CD4-positive, alpha-beta T cell treated with Interleukin-12 subunit alpha and Interleukin-12 subunit beta, for 1 hour (primary cell): ENCODE measurements at places on chromosomes 4 and X.

DNA sequence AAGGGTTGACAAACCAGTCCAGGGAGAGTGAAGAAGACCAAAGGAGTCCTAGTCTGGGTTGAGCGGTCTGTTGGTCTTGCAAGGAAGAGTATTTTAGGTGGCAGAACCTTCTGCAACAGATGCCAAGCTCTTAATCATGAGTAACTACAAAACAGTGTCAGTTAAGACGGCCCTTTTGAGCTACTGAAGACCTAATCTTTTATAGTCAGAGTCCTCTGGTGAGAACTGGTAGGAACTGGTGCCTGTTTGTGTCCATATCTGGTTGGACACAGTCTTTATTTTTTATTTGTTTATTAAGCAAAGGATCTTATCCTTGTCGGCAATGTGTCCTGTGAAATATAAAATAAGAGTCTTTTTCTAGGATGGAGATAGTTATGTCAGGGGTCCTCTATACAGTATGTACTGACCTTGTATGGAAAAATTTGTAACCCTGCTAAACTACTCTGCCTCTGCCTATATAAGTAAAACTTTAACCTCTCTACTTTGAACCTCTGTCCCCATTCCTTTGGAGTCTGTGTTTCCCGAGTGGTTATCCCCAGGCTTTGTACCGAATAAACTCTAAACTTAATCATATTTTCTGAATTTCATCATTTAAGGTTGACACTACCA lies 47.1 kb downstream of the FAM13A start:
- DNase-seq = no peak

GRCh38 chr4:128158894-128159293 lies 97.8 kb downstream of the LARP1B start:
- DNase-seq = no peak

GRCh38 chrX:3527811-3528210 lies 181.4 kb upstream of the MXRA5 start:
- DNase-seq = no peak

GRCh38 chr4:156247470-156247869 lies 293.8 kb upstream of the CTSO start:
- DNase-seq = no peak

DNA sequence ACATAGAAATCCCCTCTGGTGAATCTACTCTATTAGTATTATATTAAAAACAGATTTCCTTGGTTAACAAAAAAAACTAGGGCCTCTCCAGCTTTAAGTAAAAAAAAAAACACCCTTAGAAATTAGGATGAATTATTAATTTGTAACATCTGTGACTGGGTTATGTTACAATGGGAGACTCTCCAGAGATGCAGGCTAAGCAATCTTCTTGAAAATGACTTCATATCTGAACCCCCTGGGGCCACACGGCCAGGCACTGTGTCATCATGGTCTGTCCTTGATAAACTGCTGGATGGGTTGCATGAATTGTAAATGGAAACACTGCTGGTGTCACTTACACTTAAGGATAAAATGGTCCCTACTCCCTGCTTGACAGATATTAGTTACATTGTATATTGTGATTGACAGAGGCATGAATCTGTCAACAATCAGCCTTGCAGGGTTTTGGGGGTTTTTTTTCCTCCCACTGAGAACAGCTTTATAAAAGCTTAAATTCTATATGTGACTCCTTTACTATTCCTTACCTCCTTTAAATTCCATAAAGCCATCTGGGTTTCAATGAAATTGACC lies 49.1 kb downstream of the PRKG2 start:
- DNase-seq = no peak

DNA sequence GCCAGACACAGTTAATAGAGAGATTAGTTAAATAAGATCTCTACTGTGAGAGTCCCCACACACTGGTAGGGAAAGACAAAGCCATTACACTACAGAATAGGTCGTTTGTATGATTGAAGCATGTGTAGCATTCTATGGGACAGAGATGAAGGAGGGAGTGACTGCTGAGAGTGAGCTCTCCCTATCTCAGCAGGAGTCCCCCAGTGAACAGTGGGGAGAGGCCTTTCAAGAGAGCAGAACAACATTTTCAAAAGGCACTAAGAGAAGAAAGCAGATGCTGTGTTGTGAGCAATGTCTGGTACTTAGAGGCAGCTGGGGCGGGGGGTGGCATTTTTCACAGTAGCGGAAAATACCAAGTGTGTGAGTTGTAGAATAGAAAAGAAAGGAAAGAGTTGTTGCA lies 413.6 kb downstream of the AFF2 start:
- DNase-seq = no peak

DNA sequence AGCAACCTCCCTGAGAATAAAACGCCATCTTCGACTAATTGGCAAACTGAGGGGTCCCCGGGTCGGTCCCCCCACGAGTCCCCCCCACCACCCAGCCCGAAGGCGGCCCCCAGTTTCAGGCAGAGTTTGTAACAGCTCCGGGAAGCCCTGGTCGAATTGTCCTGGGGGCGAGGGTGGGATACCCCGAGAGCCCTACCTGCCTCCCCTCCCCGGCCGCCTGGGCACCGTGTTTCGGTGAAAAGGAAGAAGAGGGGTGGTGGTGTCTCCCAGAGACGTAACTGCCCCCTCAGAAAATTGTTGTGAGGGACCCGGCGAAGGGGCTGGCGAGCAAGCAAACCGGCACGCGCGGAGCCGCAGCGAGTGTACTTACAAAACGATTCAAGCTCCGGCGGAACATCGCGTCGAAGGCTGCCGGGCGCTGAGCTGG lies 1.2 kb downstream of the ATP11C start:
- DNase-seq = no peak

DNA sequence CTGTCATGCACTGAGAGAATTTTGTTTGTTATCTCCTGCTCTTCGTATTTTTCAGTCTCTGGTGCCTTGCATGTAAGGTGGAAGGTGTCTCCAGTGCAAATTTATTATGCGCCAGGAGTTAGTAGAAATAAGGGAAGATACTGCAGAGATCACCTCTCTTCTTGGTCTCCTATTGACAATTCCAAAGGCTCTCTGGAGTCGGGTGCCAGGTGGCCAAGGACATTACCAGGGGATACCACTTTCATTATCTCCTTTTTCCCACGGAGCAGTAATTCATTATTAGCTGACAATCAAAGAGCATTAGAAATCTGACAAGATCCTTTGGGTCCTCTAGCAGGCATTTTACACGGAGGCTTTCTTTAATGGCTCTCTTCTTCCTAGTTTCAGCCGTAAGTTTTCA lies 26.0 kb downstream of the ADD1 start:
- no peak for DNase-seq

- DNase-seq = no peak
Observed at GRCh38 chr4:82138374-82138773, 235.4 kb downstream of the HNRNPD start.

GRCh38 chr4:188270273-188271069 lies 131.2 kb downstream of the TRIML1 start:
- DNase-seq = no peak
